Temporal lobe (tissue), 4 donors: ENCODE measurements at places on chromosomes 3 and 15. TPM values are rescaled to one million over a fixed set of nuclear protein-coding genes. Genes with fewer than 3 reads are reported as not detected.

Gene ATP13A4
- total RNA-seq = 15.7 TPM

Gene CACNA2D3
- 23.4 TPM for total RNA-seq

Gene EFCAB12
- under 0.01 TPM for total RNA-seq

Gene KNG1
- not detected for total RNA-seq

Gene TCF12
- 110 TPM for total RNA-seq

Gene CDC25A
- 3.0 TPM for total RNA-seq

Gene CASR
- total RNA-seq = not detected

Gene TMEM207
- total RNA-seq = not detected

Gene IMPG2
- total RNA-seq = 1.7 TPM

Gene ZNF662
- total RNA-seq = 15.0 TPM

Gene TM6SF1
- total RNA-seq = 27.3 TPM

Gene MED12L
- total RNA-seq = 5.4 TPM

Gene C15orf62
- not detected for total RNA-seq

Gene SEMA3F
- total RNA-seq = 8.9 TPM

Gene TRAT1
- total RNA-seq = not detected

Gene FAM43A
- total RNA-seq = 2.5 TPM

Gene OIP5
- 1.5 TPM for total RNA-seq

Gene KCNMB3
- 1.7 TPM for total RNA-seq

Gene SCN5A
- total RNA-seq = 1.5 TPM

Gene GABRG3
- 10.6 TPM for total RNA-seq

Gene HDC
- not detected for total RNA-seq

Gene DHX36
- 104 TPM for total RNA-seq

Gene CPA3
- not detected for total RNA-seq

Gene OR4F15
- total RNA-seq = not detected

Gene PLA1A
- under 0.01 TPM for total RNA-seq

Gene ITIH1
- total RNA-seq = not detected

Gene GP5
- total RNA-seq = under 0.01 TPM

Gene ELL3
- total RNA-seq = 2.2 TPM

Gene LINGO1
- 46.2 TPM for total RNA-seq

Gene DISP2
- total RNA-seq = 20.9 TPM

Gene RYR3
- total RNA-seq = 12.5 TPM

Gene GOLGA8T
- 0.49 TPM for total RNA-seq

Gene CD200
- total RNA-seq = 46.2 TPM

Gene RPUSD2
- 8.1 TPM for total RNA-seq

Gene RBM15B
- total RNA-seq = 24.8 TPM

Gene CHST2
- 23.4 TPM for total RNA-seq

Gene SLC2A2
- total RNA-seq = not detected

Gene HTR3E
- not detected for total RNA-seq

Gene TRPM1
- total RNA-seq = not detected

Gene CNTN3
- 28.3 TPM for total RNA-seq

Gene EPHB3
- 3.7 TPM for total RNA-seq

Gene GPR149
- total RNA-seq = 1.7 TPM

Gene RMDN3
- total RNA-seq = 14.8 TPM
